ENCODE measurements at places on chromosomes 12 and 14.

DNA sequence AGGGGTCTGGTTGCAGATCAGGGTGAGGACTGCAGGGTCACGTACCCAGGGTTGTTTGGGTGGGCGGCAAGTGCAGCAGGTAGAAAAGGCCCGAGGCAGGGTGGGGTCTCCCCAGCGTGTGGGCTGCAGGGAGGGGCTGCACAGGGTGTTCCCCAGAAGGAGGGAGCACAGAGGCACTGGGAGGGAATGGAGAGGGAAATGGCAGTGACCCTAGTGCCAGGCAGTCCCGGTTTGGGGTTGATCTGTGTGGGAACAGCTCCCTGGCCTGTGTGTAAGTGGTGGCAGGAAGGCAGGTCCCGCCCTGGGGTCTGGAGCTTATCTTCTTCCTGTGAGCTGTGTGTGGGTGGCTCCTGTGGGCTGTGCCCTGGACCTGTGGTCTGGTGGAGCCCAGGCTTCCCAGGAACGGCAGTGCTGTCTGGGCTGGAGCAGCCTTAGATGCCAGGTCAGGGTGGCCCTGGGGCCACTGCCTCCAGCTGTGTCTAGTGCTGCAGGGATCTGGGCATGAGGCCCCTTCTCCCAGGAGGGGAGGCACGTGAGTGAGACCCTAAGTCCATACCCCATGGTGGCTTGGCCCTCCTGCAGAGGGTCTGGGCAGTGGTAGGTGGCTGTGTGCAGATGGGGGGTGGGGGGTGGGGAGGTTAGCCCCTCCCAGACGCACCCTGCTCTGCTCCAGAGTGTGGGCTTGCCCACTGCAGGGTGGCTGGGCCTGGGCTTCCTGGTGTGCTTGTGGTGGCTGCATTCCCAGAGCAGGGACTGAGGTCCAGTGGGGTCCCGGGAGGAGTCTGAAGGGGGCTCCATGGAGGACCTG lies 363.5 kb downstream of the TMEM121 start:
- DNase-seq = no peak

DNA sequence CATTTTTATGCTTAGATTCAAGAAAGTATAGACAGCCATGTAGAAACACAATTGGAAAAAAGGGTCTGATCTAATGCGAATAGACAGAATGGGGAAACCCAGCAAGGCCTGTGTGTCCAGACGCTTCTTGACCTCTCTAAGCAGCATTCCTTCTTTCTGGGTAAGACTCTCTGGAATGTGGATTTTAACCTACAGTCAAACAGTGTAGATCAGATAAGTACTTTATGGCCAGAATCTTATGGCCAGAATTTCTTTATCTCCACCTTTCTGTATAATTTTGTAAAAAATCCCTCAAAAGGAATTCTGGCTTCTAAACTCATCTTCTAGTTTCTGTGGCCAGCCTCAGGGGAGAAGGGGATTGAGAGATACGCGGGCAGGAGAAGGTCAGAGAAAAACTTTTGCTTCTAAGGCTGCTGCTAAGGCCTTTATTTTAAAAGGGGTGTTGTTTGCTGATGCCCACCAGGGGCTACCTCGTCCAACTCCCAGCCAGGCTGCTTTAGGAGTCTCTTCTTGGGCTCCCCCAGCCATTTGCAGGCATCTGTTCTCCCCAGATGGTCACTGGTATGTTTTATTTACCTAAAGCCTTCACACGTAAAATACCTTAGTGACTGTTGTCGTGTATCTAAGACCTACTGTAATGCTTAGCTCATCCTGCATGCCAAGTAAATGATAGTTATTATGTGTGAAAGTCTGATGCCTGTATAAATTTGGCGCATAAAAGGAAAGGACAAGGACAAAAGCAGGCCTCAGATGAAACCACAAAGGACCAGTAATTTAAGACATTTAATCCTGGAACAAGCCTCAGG lies 68.4 kb downstream of the ANO6 start:
- peak; percentile 61 for DNase-seq

- no peak for DNase-seq
Measured at GRCh38 chr14:49882826-49883694, 9.8 kb upstream of the ARF6 start.

DNA sequence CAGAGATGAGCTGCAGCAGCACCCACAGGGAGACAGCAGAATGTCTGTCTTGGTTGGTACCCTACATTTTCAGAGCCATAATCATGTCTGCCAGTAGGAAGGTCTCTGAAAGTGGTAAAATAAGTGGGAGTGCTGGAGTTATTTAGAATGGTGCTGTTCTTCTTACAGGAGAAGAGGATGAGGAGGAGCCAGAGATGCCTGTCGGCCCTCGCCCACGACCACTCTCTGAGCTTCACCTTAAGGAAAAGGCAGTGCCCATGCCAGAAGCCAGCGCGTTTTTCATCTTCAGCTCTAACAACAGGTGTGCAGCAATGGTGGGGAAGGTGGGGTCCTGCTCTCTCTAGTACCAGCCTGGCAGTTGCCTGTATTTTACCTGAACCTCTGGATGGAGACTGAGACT lies 201.7 kb upstream of the FKBP4 start:
- DNase-seq = no peak

DNA sequence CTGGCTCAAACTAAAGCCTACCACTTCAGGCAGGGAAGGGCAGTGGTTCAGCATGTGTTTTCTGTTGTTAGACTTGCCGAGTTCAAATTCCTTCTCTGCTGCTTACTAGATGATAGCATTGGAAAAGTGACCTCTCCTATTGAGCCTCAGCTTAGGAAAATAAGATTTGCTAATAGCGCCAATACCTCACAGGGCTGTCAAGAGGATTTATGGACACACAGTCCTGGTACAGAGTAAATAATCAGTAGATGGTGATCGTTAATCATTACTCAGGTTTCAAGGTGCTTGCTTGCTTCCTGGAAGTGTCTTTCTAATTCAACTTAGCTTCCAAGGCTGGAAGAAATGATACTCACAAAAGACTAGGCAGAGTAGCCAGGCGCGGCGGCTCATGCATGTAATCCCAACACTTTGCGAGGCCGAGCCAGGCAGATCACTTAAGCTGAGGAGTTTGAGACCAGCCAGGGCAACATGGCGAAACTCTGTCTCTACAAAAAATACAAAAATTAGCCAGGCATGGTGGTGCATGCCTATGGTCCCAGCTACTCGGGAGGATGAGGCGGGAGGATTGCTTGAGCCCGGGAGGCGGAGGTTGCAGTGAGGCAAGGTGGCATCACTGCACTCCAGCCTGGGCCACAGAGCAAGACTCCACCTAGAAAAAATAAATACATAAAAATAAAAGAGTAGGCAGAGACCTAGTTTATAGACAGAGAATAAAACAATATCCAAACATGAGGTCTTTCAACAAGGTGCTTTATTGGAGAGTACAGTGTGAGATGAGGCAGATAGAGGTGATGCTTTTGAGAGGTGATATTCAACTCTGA lies 6.0 kb downstream of the PLA2G1B start:
- DNase-seq = no peak

GRCh38 chr14:93309427-93309966 lies 23.3 kb downstream of the BTBD7 start:
- no peak for DNase-seq

DNA sequence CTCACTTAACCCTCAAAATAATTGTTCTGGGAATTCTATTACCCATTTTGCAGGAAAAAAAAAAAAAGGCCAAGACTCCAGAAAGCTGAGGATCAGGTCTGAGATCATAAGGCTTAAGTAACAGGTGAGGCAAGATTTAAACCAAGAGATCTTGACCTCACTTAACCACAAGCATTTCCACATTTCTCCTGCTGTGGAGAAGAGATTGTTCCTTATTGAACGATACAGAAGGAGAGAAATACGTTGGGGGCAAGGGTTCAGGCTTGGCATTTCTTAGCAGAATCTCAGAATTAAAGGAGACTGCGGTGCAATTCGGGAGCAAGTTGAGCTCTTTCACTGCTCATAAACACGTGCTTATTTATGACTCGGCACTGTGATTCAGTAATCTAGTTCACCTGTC lies 885.3 kb upstream of the TMEM132C start:
- DNase-seq = no peak

GRCh38 chr12:39441963-39442830 lies 723 bp downstream of the KIF21A start:
- DNase-seq = no peak

GRCh38 chr12:120101182-120101581 lies 15.4 kb downstream of the RAB35 start:
- DNase-seq = no peak

DNA sequence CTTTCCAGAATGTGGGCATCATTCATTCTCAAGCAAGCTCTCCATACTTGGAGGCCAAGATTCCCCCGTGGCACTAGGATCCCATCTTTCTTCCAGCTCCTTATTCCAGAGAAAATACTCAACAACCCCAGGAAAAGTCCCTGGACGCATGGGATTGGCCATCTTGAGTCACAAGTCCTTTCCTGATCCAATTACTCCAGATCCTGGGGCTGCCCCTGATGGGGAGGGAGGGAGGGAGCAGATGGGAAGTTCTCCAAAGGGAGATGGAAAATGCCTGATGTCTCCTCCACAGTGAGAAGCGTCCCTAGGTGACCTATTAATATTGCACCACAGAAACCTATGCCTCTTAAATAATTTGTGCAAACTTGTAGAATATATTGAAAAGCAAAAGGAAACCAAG lies 12.4 kb upstream of the KCNK13 start:
- DNase-seq = no peak

Measured in NCI-H2081 (cell line).